ENCODE measurements at places on chromosomes 5 and 9.

- DNase-seq: no peak
Measured at GRCh38 chr9:93307468-93308157, 123.7 kb downstream of the WNK2 start.

DNA sequence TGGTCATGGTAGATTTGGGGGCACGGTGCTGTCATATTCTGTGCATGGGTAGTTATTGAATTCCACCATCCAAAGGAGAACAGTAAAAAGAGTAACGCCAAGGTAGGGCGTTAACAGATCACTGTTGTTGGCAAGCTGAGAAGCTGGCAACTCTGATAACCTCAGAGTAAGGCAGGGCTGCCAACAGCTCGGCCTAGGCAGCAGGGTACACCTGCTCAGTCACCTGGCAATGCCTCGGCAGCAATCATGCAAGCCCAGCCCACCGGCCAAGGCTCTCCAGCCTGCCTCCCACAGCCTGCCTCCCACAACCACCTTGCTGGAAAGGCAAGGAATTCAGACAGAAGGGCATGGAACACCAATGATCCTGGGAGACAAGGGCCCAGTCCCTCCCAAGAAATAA lies 63.9 kb downstream of the KLHL3 start:
- DNase-seq: no peak

DNA sequence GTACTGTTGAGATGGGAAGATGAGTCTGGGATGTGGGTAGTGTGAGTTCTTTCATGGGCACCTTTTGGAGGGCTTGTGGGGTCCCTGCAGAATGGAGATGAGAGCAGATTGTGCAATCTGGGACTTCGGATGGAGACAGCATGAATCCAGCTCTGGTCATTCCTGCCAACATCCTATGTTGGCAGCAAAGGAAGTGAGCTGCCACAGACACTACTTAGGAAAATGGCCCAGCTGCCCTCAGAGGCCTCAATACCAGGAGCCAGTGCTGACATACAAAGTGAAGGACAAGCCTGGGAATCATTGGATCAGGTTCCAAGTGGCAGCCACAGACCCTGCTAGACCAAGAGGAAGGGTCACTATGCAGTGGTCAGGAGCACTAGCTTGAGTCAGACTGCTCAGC lies 402.8 kb downstream of the CDK5RAP2 start:
- no peak for DNase-seq

DNA sequence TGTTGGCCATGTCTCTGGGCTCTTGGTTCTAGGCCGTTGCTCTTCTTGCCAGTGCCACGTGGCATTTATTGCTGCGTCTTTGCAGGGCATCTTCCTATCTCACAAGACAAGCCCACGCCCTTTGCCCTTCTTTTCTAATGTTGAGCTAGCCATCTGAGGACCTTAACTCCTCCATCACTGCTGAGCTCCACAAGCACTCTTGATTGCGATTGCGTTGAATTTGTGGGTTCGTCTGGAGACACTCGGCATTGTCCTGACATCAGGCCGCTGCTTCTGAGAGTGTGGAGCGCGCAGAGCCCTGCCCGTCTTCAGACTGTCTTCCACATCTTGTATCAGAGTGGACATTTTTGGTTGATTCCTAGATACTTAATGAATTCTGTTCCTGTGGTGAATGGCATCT lies 14.5 kb upstream of the FCN1 start:
- no peak for DNase-seq

DNA sequence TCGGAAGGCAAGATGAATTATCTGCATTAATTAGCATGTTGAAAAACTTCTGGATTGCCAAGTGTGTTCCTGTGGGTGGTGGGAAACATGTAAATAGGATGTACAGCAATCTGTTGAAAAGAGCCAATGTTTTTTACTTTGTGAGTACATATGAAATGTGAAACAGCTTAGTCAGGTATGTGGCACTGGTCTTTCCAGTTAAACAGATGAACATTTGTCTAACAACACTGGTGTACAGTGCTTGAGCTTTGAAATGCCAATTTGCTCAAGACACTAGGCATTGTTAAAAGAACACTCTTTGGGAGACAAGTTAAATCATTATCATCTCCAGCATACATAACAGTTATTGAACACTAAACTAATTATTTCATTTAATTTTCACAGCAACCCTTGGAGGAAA lies 107.3 kb upstream of the SLC24A2 start:
- no peak for DNase-seq

DNA sequence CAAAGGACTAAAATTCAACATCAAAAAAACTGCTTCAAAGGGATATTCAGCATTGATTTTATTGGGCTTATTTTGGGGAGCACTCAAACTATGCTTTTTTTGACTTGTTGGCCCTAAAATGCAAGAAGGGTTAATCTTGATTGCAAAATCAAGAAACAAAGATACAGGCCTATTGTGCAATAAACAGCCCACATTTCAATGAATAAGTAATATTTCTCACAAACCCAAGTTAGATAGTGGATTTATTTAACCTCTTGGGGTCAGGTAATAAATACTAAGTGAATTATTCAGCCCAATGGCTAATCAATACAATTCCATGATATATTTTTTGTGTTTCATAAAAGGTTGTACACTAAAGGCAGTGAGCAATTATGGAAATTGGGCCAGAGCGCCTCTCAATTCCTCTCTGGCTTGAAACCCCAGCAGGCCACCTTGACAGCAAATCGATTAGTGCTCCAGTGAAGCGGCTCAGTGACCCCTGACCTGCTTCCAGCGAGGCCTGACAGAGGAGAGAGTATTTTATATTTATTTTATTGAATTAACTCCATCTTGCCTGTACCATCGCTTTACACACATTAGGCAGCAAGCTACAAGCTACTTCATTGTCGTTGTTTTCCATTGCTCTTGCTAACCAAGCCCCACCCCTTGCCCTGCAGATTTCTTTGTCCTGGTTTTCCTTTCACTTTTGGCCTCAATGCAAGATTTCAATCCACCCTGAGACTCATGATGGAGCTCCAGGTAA lies 65.5 kb downstream of the EBF1 start:
- DNase-seq: no peak

DNA sequence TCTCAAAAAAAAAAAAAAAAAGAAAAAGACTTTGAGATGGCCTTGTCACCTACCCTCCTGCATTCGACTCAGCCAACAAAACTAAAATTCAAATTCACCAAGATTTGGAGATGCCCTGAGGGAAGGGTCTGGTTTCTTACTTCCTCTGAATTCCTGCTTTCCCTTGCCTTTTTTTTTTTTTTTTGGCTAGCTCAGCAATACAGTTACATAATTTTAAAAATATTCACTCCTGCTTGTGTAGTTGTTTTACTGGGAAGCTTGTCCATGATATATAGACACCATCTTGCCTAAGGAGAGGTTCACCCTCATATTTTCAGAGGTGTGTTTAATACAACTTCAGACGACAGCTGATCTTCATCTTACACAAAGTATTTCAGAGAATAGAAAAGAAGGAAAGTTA lies 21.3 kb upstream of the SERINC5 start:
- no peak for DNase-seq

DNA sequence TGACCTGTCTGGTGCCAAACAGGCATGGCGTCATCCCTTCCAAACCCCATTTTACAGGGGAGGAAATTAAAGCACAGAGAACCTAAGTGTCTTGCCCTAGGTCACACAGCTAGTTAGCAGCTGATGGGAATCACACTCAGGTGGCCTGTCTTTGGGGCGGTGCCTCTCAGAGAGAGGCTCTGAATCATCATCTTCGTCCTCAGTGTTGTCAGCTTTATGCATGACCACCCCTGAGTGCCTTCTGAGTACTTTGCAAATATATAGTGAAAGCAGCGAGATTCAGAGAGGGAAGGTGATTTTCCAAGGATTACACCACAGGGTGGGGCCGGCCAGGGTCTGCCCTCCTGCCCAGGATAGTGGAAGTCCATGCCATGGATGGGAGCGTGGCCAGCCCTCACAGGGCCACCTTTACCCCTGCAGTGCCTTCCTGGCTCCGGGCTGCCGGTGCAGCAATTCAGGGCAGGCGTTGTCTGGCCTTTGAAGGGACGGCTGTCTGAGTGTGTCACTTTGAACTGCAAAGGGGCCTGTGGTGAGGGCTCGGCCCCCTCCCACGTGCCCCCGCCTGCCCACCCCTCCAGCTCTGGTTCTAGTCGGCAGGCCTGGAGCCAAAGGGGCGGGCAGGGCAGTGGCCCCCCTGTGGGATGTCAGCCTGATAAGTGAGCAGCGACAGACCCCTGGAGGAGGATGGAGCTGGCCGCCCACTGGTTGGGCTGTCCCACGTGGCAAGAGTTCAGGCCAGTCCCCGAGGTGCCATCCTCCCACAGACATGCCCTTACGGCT lies 16.9 kb downstream of the LMX1B start:
- no peak for DNase-seq

DNA sequence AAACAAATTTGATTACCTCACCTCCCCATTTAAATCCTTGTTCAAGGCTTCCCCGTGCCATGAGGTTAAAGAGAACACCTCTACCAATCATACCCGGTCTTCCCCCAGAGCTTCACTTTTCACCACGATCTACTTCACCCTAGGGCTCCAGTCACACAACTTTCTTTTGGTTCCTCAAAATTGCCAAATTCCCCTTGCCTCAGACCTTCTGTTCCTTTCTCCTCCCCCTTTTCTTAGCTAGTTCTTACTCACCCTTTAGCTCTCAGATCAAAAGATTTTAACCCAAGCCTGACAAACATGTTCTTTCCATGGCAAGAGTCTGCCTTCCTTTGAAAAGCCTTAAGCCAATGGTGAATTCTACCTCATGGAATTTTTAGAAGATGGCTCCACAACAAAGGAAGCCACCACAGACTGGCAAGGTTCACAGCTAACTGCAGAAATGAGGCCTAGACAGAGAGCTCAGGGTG lies 56.7 kb downstream of the MAPKAP1 start:
- DNase-seq: peak; percentile 59

DNA sequence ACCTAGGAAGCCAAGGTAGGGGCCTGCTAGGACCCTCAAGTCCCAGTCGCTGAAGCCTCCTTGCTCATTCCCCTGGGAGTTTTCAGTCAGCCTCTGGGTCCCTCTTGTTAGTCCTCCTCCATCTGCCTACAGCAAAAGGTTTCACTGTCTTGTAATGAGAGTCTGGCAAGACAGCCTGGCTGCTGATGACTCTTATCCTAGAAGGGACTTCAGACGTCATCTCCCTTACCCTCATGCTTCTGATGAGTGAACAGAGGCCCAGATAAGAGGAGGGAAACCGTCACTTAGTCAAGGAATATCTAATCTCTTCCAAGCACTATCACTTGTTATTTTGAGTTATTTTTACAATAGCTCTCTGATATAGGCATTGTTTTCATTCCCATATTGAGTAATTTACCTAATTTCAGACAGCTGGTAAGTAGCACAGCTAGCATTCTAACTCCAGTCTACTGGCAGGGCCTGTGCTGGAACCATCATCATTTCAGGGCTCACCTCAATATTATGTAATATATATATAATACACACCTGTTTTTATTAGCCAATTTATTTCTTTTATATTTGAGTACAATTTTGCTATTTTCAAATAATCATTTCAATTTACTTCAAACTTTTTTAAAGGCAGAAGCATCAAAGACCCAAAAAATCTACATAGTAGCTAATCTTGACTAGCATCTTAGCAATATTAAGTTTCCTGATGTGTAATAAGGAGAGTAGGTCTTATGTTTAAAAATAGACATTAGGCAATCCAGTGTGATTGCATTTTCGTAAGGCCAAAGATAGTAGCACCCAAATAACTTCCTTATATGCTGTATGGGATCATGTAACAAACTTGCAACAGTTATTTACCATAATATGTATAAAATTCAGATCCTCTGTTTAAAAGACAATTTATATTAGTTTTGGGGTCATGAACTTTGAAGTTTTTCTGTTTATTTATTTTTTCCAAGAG lies 7.9 kb downstream of the CMYA5 start:
- DNase-seq: peak; percentile 84

GRCh38 chr9:73200694-73201452 lies 49.2 kb downstream of the ANXA1 start:
- DNase-seq: peak; percentile 49

GRCh38 chr9:27408001-27408400 lies 111.1 kb upstream of the EQTN start:
- DNase-seq: peak; percentile 69

DNA sequence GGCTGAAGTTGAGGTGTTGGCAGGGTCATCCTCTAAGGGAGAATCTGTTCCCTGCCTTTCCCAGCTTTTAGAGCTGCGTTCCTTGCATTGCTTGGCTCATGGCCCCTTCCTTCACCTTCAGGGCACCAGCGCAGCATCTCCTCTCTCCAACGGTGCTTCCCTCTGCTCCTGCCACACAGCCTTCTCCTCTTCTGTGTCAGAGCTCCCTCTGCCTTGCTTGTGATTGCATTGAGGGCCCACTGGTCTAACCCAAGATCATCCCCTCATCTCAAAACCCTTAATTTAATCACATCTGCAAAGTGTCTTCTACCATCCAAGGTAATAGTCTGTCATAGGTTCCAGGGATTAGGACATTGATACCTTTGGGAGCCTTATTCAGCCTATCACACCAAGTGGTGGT lies 205.7 kb upstream of the TBCA start:
- DNase-seq: no peak

DNA sequence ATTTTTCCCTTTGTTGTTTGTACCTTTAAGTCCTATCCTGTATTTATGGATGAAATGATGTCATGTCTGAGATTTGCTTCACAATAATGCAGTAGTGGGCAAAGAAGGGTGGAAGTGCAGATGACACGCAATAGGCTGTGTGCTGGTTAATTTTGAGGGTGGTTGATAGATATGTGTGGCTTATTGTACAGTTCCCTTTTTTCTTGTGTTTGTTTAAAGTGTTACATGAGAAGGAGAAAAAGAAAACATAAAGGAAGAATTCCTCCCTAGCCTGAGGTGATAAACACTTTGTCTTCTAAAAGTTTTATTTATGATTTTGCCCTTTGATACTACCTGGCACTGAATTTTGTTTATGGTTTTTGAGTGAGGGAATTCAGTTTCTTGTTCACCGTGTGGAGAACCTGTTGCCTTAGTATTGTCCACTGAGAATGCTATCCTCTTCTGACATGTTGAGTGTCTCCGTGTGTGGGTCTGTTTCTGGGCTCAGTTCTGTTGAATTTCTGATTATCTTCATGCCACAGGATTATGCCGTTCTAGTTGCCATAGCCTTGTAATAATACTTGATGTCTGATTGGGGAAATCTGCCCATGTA lies 52.3 kb upstream of the FAM120AOS start:
- DNase-seq: no peak

DNA sequence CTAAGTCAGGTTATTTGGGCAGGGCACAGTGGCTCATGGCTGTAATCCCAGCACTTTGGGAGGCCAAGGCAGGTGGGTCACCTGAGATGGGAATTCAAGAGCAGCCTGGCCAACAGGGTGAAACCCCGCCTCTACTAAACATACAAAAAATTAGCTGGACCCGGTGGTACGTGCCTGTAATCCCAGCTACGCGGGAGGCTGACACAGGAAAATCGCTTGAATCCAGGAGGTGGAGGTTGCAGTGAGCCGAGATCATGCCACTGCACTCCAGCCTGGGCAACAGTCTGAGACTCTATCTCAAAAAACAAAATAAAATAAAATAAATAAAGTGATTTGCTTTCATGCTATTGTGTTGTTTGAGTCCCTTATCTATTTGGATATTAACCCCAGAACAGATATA lies 8.2 kb upstream of the FBXW2 start:
- no peak for DNase-seq

Measured in amniotic epithelial cell (primary cell).